ENCODE measurements at places on chromosomes 3 and 15.

- DNase-seq, result no peak
Measured at GRCh38 chr3:190003681-190004123, 117.0 kb downstream of the P3H2 start.

DNA sequence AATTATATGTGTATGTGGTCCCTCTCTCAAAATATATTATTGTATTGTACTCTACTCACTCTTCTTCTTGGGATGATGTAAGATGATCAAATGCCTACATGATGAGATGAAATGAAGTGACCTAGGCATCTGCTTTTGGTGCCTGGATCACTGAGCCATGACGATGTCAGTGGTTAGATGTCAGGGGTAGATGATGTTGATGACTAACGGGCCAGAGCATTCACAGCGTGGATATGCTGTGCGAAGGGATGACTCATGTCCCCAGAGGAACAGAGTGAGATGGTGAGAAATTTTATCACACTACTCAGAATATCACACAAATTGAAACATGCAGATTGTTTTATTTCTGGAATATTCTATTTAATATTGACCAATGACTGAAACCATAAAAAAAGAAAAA, 233.9 kb upstream of the CADM2 start:
- no peak for DNase-seq

- no peak for DNase-seq
Measured at GRCh38 chr3:50649451-50649931, 25.2 kb upstream of the DOCK3 start.

- DNase-seq, result no peak
Measured at GRCh38 chr15:49225572-49226281, 55.7 kb downstream of the GALK2 start.

DNA sequence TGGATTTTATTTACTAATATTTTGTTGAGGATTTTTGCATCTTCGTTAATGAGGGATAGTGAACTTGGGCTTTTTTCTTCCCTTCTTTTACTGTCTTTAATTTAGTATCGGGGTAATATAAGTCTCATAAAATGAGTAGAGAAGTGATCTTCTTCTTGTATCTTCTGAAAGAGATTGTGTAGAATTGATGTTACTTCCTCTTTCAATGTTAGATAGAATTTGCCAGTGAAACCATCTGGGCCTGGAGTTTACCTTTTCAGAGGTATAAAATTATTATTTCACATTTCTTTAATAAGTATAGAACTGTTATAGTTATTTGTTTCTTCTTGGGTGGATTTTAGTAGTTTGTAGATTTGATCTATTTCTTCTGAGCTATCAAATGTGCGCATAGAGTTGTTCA, 7.8 kb downstream of the HESX1 start:
- no peak for DNase-seq

GRCh38 chr3:10992943-10993728, 588 bp downstream of the SLC6A1 start:
- DNase-seq, result no peak

- DNase-seq, result peak; percentile 27
Measured at GRCh38 chr3:161274691-161275298, 53.7 kb downstream of the NMD3 start.

GRCh38 chr3:134320749-134321148, 53.5 kb downstream of the AMOTL2 start:
- no peak for DNase-seq

GRCh38 chr3:169636928-169637327, 26.6 kb downstream of the MECOM start:
- no peak for DNase-seq

GRCh38 chr3:16906682-16907081, 21.9 kb downstream of the PLCL2 start:
- DNase-seq, result no peak

DNA sequence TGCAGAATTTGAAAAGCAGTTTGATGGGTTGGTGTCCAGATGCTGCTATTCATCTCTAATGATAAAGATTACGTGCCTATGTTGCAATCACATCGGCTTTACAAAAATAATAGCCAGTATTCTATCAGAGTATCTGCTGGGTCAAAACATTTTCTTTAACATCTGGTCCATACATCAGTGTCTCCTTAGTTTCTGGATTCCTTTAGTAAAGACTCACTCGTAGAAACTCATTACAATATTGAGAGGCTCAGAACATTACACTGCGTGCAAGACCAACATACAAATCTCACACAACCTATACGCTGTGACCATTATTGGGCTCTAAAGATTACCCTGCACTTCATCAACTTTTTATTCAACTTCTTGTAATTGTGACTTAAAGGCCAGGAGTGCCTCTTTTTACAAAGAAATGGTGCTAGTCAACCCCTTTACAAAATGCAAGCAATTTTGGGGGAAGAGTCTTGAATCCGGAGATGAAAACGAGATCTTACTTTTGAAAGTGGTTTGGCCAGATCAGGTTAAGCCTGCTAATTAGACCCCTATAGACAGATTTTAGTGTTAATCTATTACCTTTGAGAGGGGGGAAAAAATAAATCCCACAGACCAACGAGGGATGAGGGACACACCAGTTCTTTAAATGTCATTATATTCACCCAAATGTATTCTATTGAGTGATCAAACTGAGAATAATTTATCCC, 2.9 kb downstream of the TRA2B start:
- peak; percentile 20 for DNase-seq

GRCh38 chr15:38597219-38597800, 32.7 kb upstream of the RASGRP1 start:
- no peak for DNase-seq

DNA sequence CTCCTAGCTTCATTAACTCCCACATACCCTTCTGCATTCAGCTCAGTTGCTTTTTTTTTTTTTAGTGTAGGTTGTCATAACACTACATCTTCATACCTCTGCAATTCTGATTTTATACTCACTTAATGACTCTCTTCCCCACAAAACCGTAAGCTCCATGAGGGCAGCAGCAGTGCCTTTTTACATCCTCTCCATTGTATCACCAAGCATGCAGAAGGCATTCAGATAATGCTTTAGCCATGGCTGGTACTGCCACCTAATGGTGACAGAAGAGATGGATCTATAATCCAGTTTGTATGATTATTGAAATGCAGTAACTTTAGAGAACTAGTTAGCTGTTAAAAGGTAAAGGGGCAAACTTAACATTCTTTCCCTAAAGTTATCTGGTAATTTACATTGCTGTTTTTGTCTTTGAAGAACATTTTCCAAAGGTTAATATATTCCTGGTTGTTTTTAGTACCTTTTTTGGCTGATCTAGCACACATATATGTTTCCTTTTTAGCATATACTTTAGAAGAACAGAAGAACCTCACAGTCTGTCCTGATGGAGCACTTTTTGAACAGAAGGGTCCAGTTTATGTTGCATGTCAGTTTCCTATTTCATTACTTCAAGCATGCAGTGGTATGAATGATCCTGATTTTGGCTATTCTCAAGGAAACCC, 36.8 kb downstream of the ATP1B3 start:
- peak; percentile 83 for DNase-seq

- no peak for DNase-seq
Measured at GRCh38 chr15:51726302-51727073, 11.0 kb downstream of the LYSMD2 start.

GRCh38 chr3:180229113-180229512, 192.4 kb upstream of the PEX5L start:
- DNase-seq, result no peak

DNA sequence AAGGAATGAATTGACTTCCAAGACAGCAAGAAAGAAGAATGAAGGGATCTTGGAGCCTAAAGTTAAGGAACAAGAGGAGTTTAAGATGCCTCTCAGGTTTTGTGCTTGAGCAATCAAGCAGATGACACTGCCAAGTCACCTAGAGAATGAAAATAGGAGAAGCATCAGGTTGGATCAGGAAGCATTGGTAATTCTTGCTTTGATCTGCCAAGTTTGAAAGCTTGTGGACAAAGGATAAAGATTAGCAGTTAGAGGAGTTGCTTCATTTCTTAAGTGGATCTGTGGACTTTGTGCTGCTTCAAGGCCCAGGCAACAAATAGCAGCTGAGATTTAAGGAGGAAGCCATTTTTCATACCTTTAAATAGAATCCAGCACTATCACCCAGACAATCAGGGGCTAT, 35.6 kb downstream of the FRMD5 start:
- no peak for DNase-seq

DNA sequence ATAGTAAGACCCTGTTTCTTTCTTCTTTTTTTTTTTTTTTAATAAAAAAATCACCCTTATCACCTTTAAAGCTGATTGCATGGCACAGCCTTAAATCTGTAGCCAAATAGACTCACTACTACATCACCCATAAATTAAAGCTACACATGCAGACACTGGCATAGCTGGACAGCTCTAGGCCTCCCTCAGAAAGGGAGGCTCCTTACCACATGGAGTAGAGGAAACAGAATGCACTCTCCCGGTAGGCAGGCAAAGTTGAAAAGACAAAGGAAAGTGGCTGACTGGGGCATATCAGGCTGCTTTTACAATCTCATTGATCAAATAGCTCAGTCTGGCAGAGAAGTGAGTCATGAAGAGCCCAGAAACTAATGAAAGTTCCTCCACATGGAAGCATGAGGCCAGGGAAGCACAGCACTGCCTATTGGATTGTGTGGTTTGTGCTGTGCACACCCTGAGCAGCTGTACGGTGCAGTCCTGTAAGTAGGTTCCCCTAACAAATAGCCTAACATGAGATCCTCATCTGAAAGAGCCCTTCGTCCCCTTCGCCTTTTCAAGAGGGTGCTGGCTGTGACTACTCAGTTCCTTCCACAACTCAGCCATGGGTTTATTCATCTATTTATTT, 32.7 kb upstream of the FAM98B start:
- DNase-seq, result no peak

DNA sequence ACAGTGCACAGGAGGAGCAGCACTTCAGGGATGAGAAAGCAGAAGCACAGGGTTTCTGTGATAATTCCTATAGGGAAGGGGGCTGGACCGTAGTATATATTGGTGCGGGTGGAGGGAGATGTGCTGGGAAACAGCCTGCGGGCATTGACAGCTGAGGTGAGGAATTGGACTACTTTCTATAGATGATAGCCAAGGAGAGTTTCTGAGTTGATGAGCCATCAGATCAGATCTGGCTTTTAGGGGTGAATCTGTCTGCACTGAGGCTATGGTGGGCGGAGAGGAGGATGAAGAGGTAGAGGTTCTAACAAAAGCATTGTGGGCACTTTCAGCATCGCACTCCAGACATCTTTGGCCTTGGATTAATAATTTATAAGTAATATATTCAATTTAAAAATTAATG, 33.1 kb downstream of the SELENOT start:
- DNase-seq, result no peak

DNA sequence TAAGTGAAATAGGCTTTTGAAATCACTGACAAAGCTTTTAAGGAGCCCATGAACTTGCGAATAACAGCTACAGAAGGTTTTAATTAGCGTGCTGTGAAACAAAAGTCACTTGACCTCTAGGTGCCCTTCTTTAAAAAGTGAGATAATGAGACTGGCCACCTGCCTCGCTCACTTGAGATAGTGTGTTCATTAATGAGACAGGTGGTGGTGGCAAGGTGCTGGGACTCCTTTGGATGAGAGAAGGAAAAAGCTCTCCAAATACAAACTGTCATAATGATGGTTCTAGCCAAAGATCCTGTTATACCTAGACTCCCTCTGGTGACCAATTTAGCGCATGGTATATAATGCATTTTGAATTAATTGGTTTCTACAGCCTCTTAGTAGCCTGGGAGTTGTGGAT, 22.7 kb upstream of the IREB2 start:
- DNase-seq, result no peak

GRCh38 chr3:110743202-110743601, 328.4 kb upstream of the NECTIN3 start:
- no peak for DNase-seq

GRCh38 chr3:134163096-134163495, 87.6 kb downstream of the RYK start:
- DNase-seq, result no peak

DNA sequence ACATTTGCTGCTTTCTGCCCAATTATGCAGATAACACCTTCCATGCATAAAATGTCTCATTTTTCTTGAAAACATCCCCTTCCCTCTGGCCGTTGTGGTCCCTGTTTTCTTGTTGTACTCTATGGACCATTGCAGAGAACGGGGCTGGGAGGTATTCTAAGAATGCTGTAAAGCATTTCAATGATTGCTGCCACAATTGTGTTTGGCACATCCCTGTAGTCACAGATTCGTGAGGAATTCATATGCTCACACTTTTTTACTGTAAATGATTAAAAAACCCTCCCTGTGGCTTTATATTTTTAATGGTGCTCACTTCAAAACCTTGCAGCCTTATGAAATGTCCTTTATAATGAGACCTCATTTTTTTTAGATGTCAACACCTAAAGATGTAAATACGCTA, 207.2 kb upstream of the GBE1 start:
- no peak for DNase-seq

DNA sequence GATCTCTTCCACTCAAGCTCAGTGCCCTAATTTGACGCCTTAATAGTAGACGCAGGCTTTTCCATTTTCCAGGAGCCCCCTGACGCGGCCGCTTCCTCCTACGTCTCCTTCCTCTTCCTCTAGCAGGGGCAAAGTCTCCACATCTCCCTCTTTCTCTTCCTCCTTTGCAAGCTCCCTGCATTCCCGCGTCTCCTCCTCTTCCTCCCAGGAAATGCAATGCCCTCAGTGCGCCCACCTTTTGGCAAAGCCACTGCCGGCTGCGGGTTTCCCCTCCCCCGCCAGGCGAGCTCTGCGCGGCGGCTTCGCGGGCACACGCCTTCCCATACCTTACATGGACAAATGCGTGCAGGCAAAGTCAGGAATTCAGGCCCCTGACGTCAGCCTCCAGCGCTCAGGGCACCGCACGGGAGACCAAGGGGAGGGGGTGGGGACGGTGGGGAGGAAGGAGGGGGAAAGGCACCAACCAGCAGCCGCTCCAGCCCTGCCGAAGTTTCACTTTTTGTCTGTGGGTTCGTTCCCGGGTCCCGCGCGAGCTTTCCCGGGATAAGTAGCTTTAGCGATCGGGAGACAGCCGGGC, 432 bp upstream of the LPP start:
- peak; percentile 61 for DNase-seq

- no peak for DNase-seq
Measured at GRCh38 chr3:125032683-125033082, 23.1 kb downstream of the HEG1 start.

- DNase-seq, result no peak
Measured at GRCh38 chr15:41713047-41713446, 52.8 kb downstream of the MGA start.

GRCh38 chr15:74525309-74525708, 15.7 kb upstream of the ARID3B start:
- DNase-seq, result no peak

- no peak for DNase-seq
Measured at GRCh38 chr15:64836023-64836536, 5.6 kb upstream of the PLEKHO2 start.

DNA sequence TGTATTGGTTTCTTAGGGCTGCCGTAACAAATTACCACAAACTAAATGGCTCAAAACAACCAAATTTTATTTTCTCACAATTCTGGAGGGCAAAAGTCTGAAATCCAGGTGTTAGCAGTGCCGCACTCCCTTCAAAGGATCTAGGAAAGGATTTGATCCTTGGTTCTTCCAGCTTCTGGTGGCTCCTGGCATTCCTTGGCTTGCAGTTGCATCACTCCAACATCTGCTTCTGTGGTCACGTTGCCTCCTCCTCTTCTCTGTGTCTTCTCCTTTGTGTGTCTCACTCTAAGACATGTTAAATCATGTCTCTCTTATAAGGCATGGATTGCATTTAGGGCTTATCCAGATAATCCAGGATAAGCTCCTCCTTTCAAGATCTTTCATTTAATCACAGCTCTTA, 262.2 kb downstream of the MEX3B start:
- no peak for DNase-seq

Measured in CD4-positive, alpha-beta T cell treated with Interferon alpha-2 for 1 hour (primary cell).